Uterus (tissue), 4 donors: ENCODE measurements at places on chromosomes 2 and 18.

DNA sequence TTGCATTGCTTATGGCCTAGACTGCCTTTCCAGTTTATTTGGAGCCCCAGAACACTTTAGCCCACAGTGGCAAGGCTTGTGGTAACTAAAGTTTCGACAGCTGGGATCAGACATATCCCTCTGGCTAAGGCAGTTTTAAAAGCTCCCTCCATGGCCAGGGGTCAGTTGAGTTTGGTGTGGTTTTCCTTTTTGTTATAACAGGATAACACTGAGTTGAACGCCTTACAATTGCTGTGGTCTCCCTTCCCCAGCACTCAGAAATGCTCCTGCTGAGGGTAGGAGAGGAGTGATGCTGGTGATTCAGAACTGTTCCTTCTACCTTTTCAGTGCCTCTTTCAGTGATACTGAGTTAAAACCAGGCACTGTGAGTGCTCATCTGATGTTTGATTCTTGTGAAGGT is 182.6 kb downstream of the GULP1 start:
- DNase-seq = no peak

- DNase-seq = no peak
These were observed 441.5 kb upstream of the POU3F3 start for GRCh38 chr2:104412384-104412783.

DNA sequence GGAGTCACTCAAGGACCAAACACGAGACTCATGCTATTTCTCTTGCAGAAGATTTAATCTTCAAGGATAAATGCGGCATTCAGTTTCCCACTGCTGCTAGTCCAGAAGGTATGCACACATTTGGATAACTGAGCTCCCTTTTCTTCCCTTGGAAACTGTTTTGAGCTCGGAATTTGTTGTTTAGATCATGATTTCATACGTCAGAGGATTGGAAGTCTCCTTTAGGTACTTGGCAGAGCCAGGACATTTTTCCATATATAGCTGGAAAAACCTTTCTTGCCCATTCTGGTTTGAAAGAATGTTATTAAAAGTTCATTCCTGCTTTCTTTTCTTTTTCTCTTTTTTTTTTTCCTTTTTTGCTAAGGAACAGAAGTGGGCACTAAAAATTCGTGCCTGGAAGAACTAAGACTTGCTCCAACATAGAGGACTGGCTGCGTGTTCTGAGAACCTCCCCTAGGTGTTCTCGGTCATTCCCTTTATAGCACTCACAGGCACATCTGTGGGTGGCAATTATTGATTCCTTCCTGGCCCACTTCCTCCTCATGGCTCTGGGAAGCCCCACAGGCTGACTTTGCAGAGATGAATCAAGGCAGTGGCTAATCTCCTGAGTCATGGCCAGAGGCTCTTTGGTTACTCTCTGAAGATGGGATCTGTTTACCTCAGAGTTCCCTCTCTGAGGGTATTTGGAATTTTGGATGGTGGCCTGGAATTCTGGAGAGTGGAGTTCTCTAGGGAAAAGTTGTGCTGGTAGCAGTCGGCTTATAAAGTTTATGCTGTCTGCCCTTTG is 104.8 kb downstream of the PLCL1 start:
- DNase-seq = no peak

DNA sequence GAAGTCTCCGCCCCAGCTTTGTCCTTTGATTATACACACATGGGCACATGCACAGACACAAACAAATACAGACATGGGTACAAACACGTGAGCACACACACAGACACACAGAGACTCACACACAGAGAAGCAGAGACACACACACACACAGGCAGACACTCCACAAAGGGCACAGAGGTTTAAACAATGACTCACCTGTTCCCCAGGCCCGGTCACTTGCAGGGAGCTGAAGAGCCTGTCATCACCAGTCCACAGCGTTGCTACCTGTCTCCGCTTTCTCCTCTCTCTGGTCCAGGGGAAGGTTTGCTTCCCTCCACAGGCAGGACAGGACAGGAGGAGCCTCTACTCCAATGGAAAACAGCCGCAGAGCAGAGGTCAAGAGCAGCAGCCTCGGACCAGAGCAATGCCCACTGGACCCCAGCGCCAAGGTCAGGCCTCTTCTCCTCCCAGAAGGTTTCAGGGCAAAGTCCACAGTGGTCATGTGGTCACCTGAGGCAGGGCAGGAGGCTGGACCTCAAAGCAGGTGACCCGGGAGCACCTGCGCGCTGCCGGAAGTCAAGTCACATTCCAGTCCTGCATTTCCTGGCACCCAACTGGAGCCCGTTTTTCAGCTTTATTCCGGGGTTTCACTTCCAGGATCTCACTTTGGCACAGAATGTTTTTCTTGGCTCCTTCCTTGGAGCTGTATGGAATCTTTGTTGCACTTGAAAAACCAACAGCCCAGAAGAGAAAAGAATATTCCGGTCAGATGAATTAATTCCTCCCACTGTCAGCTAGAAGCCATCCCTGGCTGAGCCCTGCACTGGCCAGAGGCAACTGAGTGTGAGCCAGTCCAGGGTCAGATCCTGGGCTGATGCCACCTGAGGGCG is at the start of gene RAB17:
TSS of gene RAB17 (minus strand) at position 463 of the 869 bp plus-strand sequence. CDS start 4,580 bp downstream, outside the sequence.
- DNase-seq = no peak

GRCh38 chr2:37456479-37456878 is 112.0 kb downstream of the QPCT start:
- no peak for DNase-seq

- no peak for DNase-seq
These were observed 4.9 kb downstream of the TM4SF20 start for GRCh38 chr2:227374158-227374557.

- no peak for DNase-seq
These were observed 216.3 kb downstream of the MYT1L start for GRCh38 chr2:2114707-2115245.

- DNase-seq = no peak
These were observed 402.1 kb downstream of the ZNF521 start for GRCh38 chr18:24949908-24950307.
